T-helper 2 cell (primary cell): ENCODE measurements at places on chromosomes 1 and 21.

DNA sequence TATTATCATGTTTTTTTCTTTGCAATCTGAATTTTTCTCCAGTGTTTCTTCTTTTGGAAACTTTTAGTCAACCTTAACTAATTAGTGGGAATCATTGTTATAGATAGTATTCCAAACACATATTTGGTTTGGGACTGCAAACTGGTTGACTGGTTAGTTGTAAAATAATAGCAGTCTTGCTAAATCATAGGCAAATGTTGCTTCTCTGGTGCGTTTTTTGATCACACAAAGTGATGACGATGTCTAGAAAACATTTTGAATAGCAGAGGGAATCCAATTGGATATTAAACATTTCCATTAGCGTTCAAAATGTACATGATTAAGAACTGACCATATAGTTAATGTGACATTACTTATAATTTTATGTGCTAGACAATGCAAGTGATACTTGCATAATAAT is 4.5 kb downstream of the DNAJB4 start:
- DNase-seq: no peak

DNA sequence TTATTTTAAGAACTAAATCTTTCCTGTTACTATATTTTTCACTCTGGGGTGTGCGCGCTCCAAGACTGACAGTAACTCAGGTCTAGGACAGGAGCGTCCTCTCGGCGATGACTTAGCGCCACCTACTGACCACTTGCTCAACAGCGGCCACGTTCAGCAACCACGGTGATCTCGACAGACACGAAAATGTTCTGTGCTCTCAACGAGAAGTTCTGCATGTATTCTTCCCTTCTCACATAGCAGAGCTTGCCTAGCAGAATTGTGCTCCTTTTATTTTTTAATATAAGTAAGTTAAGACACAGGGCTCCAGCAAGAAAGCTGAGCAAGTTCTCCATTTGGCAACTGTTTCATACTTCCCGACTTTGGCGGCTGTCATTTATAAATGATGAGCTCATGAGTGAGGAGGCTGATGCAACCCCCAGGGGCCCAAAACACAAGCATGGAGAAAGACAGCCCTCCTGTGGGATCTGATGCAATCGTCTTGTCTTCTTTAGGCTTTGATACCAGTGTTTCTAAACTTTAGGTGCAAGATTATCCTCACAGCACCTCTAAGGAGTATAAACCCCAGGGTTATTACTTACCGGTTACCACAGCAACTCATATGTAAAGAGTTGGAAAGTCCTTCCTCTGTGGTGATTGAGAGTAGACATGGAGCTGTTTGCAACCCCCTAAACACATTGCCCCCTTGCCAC is 92.6 kb downstream of the HHIPL2 start:
- peak; percentile 73 for DNase-seq

DNA sequence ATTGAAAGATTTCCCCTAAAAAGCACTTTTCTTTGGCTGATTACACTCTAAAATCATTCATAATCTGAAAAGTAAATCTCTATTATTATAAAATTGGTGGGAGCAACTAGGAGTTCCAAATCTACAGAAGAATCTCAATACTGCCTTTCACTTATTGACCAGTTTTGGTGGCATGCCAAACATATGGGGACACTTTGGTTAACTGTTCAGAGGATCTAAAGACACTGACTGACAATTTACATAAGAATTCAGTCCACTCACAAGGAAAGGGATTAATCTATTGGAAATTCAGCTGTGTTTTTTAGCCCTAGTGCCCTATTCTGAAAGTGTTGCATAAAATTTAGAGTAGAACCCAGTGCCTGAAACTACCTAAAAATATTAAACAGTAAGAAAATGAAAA is 113.6 kb downstream of the LRRC40 start:
- no peak for DNase-seq

GRCh38 chr1:93453911-93454310 is 6.0 kb downstream of the FNBP1L start:
- no peak for DNase-seq

- DNase-seq: no peak
Observed at GRCh38 chr1:44677201-44677766, 2.8 kb downstream of the ARMH1 start.

DNA sequence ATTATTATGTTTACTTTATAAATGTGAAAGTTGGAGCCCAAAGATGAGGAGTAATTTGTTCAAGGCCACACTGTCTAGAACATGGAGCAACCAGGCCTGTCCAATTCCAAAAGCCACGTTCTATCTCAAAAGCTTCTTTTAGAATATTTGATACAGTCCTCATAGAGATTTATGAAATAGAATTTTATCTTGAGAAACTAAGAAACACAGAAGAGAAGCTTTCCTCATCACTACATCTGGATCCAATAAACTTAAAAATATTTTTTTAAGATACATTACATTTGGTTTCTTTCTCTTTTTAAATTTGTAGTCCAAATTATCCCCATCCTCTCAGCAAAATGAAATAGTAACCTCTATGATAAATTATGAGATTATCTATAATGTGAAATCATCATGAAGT is 58.9 kb downstream of the DDAH1 start:
- no peak for DNase-seq

DNA sequence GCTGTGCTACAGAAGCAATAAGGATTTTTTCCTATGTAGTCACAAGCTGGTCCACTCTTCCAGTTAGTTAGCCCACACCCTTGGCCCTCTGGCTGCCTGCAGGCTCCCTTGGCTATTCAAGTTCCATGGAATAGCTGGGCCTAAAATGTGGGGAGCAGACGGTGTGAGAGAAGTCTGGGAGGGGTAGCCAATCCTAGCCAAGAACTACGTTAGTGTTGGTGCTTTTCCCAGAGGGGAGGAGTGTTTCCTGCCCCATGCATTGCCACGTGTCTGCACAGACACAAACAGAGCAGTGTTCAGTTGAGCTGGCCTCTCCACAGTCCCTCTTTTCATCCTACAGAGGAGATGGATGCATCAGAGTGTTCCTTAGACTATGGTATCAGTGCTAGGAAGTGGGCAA is 59.0 kb upstream of the IPO9 start:
- DNase-seq: no peak

DNA sequence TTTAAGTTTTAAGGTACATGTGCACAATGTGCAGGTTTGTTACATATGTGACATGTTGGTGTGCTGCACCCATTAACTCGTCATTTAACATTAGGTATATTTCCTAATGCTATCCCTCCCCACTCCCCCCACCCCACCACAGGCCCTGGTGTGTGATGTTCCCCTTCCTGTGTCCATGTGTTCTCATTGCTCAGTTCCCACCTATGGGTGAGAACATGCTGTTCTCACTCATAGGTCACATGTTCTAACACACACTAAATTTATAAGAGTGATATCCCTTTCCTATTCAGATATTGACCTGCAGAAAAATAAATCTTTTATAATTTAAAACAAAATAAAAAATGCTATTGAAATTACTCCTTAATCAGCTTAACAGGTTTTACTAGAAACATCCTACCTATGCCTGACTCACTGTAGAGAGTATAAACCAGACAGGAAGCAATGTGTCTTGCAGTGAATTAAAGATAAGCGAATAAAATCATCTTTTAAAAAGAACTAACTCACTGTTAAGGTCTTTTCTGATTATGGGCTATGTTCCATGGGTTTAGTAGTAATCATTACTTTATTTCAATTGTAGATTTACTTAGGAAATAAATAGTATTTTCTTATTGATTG is 82.0 kb upstream of the DPH5 start:
- no peak for DNase-seq

- no peak for DNase-seq
Observed at GRCh38 chr1:107926436-107927080, 38.4 kb downstream of the VAV3 start.

DNA sequence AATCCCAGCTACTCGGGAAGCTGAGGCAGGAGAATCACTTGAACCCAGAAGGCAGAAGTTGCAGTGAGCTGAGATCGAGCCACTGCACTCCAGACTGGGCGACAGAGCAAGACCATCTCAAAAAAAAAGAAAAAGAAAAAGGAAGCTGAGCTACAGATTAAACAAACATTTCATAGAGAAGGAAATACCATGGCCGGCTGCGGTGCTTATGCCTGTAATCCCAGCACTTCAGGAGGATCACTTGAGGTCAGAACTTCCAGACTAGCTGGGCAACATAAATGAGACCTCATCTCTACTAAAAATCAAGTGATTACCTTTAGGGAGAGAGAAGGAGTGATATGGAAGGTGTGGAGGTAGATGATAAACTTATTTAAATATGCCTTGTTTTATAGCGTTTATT is 14.0 kb upstream of the CFAP126 start:
- DNase-seq: no peak
